ENCODE measurements at places on chromosomes 13 and 19.

DNA sequence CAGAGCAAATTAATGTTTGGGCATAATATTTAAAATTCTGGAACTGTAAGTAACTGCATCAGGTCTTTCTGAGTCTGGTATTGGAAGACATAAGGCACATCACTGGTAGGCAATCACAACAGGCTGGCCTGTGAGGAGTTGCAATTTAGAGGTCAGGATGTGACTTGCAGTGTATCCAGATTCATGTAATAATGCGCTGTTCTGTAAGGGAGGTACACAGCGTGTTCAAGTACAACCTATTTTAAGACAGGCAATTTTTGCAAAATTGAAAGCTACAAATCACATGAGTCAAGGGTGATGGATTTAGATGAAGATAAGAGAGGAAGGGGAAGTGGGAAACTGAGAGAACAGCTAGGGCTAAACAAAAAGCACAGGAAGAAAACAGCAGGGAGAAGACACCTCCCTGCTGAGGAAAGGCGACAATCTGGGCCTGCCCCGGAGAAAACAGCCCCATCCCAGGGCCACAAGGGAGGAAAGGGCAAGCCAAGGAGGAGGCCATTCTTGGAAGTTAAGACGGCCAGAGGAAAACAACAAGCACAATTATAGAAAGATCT is 138.1 kb downstream of the LACC1 start:
- no peak overlapping the region for H3K4me3 ChIP-seq
- no peak for DNase-seq
- H3K27ac ChIP-seq: no peak overlapping the region
- H3K36me3 ChIP-seq: no peaks in the 10 kb centered on the region
- H3K4me1 ChIP-seq: no peaks in the 10 kb centered on the region

- no peaks in the 10 kb centered on the region for H3K4me1 ChIP-seq
- no peaks in the 10 kb centered on the region for H3K27me3 ChIP-seq
- no peaks in the 10 kb centered on the region for H3K36me3 ChIP-seq
- no peak overlapping the region for H3K4me3 ChIP-seq
- no peak overlapping the region for H3K27ac ChIP-seq
- DNase-seq: no peak
These were observed 126.9 kb downstream of the SPRY2 start for GRCh38 chr13:80214050-80214449.

DNA sequence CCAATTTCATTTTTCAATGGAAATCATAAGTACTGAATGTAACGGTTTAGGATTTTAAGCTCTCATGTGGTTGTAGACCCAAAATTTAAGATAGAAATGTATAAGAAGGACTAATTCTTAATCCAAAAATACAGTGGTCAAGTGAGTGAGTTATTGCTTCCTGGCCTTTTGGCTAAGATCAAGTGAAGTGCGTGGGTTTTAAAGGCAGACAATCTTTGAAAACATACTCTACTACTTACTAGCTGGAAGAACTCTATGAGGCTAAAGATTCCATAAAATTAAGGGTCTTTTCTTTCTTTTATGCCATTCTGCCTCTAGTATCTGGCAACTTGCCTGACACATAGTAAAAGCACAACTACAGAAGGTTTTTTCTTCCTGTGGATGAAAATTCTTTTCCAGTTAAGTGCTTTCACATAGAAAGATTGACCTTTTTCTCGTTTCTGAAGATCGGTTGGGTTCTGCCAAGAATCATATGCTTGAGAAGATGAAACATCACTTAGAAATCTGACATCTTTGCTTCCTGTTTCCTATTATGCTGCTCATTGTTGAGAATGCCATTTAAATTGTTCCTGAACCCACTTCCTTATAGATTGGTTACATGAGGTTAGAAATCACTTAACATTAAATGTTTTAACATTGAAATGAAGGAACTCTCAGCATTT is 26.4 kb upstream of the SCEL start:
- H3K4me1 ChIP-seq: peaks cover 2% of the 10 kb centered on the region
- H3K4me3 ChIP-seq: no peak overlapping the region
- peaks cover 10% of the 10 kb centered on the region for H3K27me3 ChIP-seq

GRCh38 chr13:39297664-39298171 is 259.5 kb downstream of the NHLRC3 start:
- H3K4me1 ChIP-seq: no peaks in the 10 kb centered on the region
- H3K27ac ChIP-seq: no peak overlapping the region
- H3K4me3 ChIP-seq: no peak overlapping the region
- H3K27me3 ChIP-seq: no peaks in the 10 kb centered on the region
- no peak for DNase-seq

GRCh38 chr19:23817519-23817918 is 58.8 kb upstream of the ZNF681 start:
- DNase-seq: peak; percentile 12
- H3K4me3 ChIP-seq: no peak overlapping the region
- no peak overlapping the region for H3K27ac ChIP-seq
- H3K4me1 ChIP-seq: no peaks in the 10 kb centered on the region
- no peaks in the 10 kb centered on the region for H3K27me3 ChIP-seq
